ENCODE measurements at places on chromosomes 11 and 22.

- no peak for DNase-seq
Observed at GRCh38 chr22:22388090-22388489, 120.5 kb downstream of the ZNF280B start.

GRCh38 chr11:11580012-11580411 lies 41.8 kb downstream of the GALNT18 start:
- no peak for DNase-seq

DNA sequence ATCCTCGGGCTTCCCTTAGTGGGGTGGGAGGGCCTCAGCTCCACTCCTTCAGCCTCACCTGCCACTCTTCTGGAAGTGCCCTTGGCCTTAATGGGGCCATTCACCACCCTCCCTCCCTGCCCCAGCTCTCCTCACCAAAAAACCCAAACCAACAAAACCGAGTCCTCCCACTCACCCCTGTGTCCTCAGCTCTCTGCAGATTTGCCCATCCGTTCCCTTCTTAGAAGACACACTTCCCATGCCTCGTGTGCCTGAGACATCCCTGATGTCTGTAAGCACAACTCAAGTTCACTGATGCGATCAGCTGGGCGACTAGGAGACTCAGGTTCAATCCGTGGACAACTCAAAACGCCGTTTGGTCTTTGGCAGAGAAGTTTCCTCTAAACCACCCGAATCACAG lies 839.2 kb downstream of the TBC1D22A start:
- DNase-seq = no peak

GRCh38 chr22:25331050-25331449 lies 111.6 kb downstream of the CRYBB2 start:
- no peak for DNase-seq

DNA sequence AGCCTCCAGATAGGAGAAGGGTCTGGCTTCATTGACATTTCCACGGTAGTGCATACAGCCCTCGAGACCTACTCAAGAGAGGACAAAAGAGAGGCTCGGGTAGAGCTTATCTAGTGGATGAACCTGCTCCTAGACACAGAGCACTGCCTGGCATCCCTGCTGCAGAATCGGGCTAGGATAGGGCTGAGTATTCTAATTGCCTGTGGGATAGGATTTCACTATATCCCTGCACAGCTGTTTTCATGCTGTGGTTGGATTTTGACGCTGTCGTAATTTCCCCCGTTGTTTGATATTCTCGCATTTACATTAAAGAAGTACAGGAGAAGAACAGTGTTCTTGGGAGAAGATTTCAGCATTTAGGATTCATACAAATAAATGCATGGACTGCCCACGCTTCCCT lies 107.8 kb downstream of the KIRREL3 start:
- no peak for DNase-seq

DNA sequence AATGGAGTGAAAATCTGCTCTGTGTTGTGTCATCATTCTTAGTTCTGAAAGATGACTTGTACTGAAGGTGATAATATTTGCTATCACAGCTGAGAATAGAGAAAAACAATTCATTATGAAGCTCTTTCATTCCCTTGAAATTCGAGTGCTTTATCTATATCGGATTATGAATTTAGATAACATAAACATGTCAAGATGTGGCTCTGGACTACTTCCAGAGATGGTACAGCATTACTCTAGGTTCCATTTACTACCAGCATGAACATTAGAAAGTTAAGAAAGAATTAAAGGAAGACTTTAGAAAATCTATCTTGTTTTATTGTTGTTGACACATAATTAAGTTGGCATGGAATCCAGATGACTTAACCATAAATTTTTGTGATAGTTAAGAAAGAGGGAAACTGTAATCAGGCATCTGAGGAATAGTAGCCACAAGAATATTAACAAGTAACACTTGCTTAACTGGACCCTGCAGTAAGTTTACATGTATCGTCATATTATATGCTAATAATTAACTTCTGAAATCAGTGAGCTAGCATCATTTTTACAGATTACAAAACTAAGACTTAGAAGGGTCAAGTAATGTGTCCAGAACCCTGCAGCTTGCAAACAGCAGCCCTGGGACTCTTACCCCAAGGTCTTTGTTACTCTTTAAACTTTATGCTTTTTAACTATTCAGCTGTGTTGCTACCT lies 182.6 kb downstream of the DDX10 start:
- no peak for DNase-seq
